ENCODE measurements at places on chromosomes 13 and 19.
A peak's percentile ranks its signal among the peaks of the same experiment; 100 is the strongest.

DNA sequence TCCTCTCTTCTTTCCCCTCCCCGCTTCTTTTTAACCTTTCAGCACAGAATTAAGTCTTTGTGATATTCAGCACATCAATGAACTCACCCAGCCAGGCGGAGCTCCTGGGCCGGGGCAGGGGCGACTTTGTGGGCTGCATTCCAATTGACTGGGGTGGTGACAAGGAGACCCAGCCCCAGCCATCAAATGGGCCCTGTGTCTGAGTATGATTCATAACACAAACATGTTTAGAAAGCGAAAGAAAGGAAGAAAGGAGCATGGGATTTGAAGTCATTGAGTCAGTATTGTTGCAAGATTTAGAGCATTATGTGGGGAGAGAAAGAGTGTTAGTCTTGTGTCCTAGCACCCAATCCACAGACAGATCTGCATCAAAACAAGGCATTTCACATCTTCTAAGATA lies 185.3 kb downstream of the LHFPL6 start:
- DNase-seq, result no peak

GRCh38 chr19:48634424-48635262 lies 2.5 kb downstream of the DBP start:
- DNase-seq, result peak; percentile 89

DNA sequence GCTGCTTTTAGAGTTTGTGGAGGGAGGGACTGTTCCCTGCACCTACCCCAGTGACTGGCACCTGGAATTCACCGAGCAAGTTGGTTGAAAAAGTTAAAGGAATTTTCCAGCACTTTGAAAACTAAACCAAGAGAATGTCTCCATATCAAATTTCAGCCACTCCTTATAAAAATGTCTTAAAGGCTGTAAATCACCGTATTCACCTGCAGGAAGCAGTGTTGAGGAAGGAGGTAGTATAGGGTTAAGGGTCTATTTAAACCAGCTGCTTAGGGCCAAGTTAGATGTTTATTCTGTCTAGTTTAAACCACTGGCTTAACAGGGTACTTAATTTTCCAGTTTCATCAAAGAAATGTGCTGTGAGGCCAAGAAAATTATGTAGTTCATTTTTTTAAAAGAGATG lies 3.8 kb upstream of the RAB20 start:
- no peak for DNase-seq

GRCh38 chr19:1113030-1113985 lies 9.5 kb downstream of the GPX4 start:
- peak; percentile 99 for DNase-seq

DNA sequence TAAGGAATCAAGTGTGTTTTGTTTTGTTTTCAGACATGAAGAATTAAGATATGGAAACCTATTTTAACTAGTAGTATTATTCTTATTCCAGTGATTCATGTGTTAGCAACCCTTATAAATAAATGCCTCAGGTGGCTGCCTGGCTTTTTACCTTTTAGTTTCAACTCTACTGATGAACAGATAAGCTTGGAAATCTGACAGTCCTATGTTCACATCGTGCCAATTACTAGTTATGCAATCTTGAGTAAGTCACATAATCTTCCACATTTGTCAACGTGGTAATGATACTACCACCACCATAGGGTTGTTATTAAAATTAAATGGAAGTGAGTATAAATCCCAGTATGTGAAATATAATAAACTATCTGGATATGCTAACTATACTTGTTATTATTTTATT lies 64.3 kb downstream of the TBC1D4 start:
- no peak for DNase-seq

DNA sequence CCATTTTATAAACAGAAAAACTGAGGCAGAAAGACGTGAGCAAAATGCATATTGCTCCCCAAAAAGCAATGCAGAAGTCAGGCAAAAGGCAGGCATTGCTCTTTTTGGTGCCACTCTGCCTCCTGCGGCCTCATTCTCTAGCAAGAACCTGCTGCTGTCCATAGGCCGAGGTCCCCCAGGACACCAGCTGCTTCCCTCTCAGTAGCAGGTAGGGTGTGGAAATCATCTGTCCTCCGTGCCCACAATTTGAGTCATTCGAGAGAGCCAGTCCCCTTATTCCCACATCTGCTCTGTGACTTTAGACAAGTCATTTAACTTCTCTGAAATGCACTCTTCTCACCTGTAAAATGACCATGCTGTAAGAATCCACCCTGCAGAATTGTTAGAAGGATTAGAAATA lies 50.0 kb downstream of the TNFRSF19 start:
- DNase-seq, result no peak

- peak; percentile 78 for DNase-seq
Observed at GRCh38 chr19:10431254-10431942, 11.1 kb downstream of the PDE4A start.

DNA sequence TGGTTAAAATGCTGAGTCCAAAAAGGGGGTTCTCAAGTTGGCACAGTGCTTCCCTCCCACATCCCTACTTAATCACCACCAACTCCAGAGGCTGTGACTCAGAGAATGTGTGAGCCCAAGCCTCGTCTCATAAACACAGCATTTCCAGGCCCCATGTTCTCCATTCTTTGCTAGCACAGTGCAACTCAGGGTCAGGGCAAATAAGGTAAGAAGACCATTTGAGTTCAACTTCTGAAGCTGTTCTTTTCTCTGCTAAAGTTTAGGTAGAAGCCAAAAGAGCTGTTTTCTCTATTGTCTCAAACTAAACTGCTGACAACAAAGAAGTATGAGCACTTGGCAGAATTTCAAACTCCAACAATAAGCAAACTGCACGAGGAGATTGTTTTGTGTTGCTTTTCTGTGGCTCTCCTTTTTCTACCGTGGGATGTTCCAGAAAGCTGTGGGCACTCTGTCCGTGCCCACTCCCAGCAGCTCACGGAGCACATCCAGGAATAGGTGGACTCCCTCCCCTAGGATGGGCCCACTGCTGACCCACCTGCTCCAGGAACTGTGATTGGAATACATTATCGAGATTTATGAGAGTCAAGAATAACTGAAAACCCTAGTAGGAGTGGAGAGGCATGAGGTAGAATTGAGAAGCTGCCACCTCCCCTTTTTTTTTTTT lies 494.3 kb downstream of the COG6 start:
- DNase-seq, result no peak

DNA sequence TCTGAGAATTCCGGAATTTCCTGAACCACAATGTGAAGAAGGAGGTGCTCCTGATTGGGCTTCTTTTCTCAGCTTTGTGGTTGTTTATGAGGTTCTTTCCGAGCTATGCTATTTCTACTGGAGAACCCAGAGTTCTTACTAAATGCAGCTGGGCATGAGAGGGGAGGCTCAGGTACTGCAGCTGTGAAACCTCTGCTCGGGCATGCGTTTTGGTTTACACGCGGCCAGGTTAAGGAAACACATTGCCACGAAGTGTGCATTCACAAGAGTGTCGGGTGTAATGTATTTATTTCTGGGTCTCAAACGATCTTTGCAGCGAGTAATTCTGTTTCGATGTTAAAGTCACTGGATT lies 661 bp upstream of the MIR17HG start:
- DNase-seq, result peak; percentile 47

- no peak for DNase-seq
Observed at GRCh38 chr13:60410299-60410698, 13.3 kb downstream of the TDRD3 start.

DNA sequence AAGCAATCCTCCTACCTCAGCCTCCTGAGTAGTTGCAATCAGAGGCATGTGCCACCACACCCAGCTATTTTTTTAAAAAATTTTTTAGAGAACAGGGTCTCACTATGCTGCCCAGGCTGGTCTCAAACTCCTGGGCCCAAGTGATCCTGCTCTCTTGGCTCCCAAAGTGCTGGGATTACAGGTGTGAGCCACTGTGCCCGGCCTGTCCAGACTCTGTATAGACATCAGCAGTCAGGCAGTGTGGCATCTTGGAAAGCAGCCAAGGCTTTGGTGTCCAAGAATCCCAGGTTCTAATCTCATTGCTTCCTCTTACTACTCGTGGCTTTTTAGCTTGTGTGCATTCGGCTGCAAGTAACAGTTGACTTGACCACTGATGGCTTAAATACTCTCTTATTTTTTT lies 43.4 kb downstream of the BICRA start:
- DNase-seq, result no peak

DNA sequence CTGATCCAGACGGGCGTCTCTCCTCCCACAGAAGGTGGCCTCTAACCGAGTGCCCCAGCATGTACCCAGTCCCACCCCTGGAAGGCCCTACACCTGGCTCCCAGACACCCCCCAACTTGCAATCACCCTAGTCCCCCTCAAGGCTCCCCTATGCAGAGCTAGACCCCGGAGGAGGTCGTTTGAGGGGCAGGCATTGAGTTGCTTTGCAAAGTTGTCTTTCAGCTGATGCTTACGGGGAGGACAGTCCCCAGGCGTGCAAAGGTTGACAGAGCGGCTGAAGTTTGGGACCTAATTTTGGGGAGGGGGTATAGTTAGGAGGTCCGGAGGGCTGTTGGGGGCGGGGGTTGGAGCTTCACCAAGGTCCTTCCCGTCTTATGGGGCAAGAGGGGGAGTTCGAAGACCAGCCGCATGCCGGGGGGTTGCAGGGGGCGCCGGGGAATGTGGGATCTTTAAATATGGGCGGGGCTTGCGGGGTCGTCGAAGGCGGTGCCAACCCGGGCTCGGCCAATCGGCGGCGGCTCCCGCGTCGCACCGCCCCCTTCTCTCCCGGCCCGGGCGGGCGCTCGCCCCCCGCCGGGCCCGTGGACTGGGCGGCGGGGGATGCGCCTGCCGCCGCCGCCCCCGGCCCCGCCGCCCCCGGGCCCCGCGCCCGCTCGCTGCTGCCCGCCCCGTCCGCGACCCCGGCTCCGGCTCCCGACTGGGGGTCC lies at the start of gene KCNN1:
Gene KCNN1 (plus strand): TSS at position 558 of the 707 bp plus-strand sequence. CDS start 6,782 bp downstream, outside the sequence.
- DNase-seq, result peak; percentile 76

GRCh38 chr13:26872525-26873385 lies 112.2 kb upstream of the GPR12 start:
- DNase-seq, result peak; percentile 38

DNA sequence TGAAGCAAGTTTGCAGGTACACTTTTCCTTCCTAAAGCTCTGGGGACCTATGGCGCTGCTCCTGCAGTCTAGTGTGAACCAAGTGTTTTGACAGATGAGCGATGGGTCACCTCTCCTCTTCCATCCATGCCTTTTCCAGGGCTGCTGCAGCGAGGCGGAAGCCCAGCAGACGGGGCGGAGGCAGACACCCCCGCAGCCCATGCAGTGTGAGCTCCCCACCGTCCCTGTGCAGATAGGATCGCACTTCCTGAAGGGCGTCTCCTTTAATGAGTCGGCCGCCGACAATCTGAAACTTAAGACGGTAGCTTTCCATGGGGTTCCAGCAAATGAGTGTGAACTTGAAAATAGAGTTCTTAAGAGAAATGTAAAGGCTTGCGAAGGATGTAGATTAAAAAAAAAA lies 37.1 kb upstream of the GPI start:
- DNase-seq, result no peak

DNA sequence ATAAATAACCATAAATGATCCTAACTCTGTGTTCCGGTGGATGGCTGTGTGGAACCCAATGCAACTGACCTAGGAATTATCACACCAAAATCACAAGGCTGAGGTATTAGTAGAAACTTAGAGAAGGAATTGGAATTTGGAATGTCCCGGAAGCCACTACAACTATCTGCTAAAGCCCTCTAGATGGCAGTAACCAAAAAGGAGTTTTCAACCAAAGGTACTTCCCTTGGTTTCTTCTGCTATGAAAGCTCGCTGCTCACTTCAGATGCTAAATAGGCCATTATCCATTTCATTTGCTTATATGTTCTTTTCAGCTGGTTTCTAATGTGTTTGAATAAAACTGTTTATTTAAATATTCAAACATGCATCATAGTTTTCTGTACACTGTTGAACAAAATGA lies 1589.1 kb upstream of the SPRY2 start:
- DNase-seq, result no peak

DNA sequence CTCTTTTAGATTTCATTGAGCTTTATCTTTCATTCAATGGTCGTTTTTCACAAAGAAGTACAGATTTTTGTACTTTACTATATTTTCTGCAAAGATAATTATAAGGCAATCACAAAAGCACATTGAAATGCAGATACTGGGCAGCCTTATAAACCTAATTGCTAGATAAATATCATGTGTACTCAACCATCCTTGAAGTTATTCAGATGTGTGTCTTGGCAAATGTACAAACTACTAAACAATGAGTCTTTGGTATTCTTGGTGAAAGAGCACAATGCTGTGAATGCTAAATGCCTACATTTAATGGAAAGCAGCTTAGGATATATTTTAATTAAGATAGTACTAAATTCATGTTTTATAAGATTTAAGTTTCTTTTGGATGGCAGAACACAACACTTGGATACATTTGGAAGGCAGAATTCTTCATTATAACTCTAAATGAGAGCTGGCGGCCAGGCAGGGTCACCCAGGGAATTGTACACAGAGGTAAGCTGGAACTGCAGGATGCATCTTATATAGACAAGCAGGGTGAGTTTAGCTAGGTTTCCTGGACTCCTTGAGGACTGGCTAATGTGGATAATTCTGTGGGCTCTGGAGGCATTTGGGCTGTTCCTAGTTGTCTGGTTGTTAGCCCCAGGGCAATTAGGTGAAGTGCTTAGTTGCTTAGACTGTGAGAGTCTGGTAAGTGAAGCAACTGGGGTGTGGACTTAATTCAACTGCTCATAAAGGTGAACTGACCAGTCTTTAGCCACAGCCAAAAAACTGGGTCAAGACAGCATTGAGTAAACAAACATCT lies 286.6 kb downstream of the PCDH20 start:
- DNase-seq, result no peak

DNA sequence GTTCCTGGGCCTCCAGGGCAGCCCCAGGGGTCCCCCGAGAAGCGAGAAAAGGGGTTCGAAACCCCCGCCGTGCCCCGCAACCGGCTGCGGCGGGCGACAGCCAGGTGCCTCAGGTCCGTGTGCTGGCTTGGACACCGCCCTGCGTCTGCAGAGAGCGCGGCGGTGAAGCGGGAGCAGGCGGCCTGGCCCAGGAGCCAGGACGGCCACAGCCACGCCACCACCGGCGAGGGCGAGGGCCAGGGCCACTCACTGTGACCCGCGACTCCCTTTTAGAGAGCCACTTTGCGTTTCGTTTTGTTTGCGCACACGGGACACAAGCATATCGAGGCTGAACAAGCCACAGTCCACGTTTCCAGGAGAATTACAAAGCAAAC lies 110.4 kb downstream of the CRYL1 start:
- DNase-seq, result no peak

GRCh38 chr13:60575142-60575541 lies 178.1 kb downstream of the TDRD3 start:
- DNase-seq, result no peak

DNA sequence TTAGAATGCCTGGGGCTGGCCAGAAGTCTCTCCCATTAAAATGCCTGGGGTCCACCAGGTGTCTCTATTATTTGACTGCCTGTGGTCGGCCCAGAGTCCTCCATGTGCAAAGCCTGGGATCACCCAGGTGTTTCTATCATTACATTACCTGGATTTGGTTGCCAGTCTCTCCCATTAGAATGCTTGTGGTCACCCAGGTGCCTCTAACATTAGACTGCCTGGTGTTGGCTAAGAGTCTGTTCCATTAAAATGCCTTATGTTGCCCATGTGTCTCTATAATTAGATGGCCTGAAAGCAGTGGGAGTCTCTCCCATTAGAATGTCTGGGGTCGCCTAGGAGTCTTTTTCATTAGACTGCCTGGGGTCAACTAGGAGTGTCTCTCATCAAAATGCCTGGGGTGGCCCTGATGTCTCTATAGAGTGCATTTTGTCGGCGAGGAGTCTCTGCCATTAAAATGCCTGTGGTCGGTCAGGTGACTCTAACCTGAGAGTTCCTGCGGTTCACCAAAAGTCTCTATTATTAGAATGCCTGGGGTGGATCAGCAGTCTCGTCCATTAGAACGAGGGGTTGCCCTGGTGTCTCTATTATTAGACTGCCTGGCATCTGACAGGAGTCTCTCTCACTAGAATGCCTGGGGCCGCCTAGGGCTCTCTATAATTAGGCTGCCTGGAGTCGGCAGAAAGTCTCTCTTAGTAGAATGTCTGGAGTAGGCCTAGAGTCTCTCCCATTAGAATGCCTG lies 1540.5 kb downstream of the UQCRFS1 start:
- DNase-seq, result no peak

Data from GM20000 (cell line).